ENCODE measurements at places on chromosomes 7 and 10. TPM values are rescaled to one million over a fixed set of nuclear protein-coding genes. Genes with fewer than 3 reads are reported as not detected.

DNA sequence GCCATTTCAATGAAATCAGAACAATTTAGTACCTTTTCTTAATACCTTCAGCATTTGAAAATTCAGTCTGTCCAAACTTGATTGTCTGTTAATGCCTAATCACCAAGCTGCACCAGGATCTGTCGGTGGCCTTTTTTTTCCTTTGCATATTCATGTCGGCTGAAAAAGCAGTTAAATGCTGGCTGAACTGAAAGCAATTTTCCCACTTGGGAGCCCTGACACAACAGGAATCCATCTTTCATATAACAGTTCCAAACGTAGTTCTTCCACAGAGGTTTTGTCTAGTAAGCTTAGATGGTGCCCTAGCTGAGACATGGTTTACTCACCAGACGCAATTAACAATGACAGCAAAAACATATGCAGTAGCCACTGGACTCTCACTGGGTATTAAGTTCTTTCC, 83.6 kb upstream of the CHCHD3 start:
- no peak for DNase-seq

PIK3CG gene
- total RNA-seq: not detected

- no peak for DNase-seq
Measured at GRCh38 chr10:42594246-42594650, 44.1 kb downstream of the ZNF33B start.

TEX36 gene
- total RNA-seq: not detected

- DNase-seq: no peak
Measured at GRCh38 chr10:112376396-112376790, 2.5 kb downstream of the ACSL5 start.

PDSS1 gene
- total RNA-seq: 11.8 TPM

DNA sequence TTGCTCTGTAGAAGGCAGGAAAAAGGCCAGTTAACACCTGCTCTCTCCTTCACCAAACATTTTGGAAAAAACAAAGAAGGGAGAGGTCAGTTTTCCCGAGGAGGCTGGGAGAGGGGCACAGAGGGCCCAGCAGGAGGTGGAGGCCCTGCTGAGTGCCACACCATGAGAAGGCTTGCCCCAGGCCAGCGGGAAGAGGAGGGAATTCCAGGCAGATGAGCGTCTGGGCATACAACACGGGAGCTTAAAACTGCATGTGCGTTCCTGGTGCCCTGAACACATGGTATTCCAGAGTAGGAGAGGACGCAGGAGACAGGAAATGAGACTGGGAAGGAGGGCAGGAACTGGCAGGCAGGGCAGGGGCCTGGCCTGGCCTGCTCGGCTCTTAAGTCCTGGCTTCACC, 182.4 kb downstream of the CCDC3 start:
- DNase-seq: no peak

WDFY4 gene
- total RNA-seq: not detected

- no peak for DNase-seq
Measured at GRCh38 chr10:74746813-74747212, 79.6 kb upstream of the KAT6B start.

HOXA3 gene
- total RNA-seq: 5.5 TPM

GPR22 gene
- not detected for total RNA-seq
